Uterine smooth muscle cell (primary cell): ENCODE measurements at places on chromosomes 3 and 15. TPM values are rescaled to one million over a fixed set of nuclear protein-coding genes. Genes with fewer than 3 reads are reported as not detected.

The LRRC34 gene
- 2.4 and 11.1 TPM in 2 replicates for total RNA-seq

The OXNAD1 gene
- total RNA-seq = 11.2 and 17.0 TPM in 2 replicates

The AQP9 gene
- total RNA-seq = not detected in 2 replicates

The CIDEC gene
- 0.12 TPM in 1 of 2 replicates, not detected in the other for total RNA-seq

The PEX5L gene
- total RNA-seq = 3.7 and 9.3 TPM in 2 replicates

The MYH15 gene
- 0.62 and 3.7 TPM in 2 replicates for total RNA-seq

The CLDN16 gene
- total RNA-seq = 0.12 TPM in 1 of 2 replicates, not detected in the other

The PSTPIP1 gene
- 0.11 TPM in 1 of 2 replicates, not detected in the other for total RNA-seq
